ENCODE measurements at places on chromosomes 1 and 21.
A peak's percentile ranks its signal among the peaks of the same experiment; 100 is the strongest.

DNA sequence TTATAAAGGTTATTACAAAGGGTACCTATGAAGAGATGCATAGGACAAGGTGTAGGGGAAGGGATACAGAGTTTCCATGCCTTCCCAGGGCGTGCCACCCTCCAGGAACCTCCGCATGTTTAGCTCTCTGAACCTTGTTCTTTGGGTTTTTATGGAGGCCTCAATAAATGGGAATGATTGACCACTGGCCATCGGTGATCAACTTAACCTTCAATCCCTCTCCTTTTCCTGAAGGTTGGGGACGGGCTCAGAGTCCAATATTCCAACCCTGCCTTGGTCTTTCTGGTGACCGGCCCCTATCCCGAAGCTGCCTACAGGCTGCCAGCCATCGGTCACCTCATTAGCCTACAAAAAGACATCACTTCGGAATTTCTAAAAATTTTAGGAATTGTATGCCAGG, 11.7 kb downstream of the CD244 start:
- DNase-seq = no peak

- peak; percentile 15 for DNase-seq
These were observed 182.2 kb downstream of the DHRS3 start for GRCh38 chr1:12435639-12436344.

- DNase-seq = peak; percentile 20
These were observed at the start of gene SMG7 for GRCh38 chr1:183472488-183473216. Gene SMG7 (plus strand): TSS chr1:183472499. CDS start chr1:183472621, 122 bp downstream.

DNA sequence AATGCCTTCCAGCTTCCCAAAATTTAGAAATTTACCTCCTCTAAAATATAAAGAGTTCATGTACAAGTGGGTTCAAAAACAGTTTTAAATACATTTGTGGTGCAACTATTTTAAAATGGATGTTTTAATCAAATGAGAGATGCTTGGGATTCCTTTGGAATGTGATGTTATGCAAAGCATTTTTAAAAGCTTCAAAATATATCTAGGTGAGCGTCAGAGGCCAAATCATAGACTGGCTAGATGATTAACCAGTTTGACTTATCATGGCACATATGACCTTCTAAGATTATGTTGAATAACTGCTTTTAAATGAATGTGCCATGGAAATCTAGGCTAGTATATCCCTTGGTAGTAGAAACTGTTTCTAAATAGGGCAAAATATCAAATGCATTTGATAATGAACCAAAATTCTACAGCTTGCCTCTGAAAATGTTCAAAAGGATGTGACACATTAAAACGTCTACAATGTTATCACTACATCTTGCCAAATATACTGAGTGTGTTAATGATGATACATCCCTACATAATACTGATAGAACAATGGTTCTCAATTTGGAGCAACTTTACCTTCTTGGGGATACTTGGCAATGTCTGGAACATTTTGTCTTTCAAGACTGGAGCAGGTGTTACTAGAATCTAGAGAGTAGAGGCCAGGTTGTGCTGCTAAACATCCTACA, 650.9 kb upstream of the ADGRL2 start:
- DNase-seq = no peak

DNA sequence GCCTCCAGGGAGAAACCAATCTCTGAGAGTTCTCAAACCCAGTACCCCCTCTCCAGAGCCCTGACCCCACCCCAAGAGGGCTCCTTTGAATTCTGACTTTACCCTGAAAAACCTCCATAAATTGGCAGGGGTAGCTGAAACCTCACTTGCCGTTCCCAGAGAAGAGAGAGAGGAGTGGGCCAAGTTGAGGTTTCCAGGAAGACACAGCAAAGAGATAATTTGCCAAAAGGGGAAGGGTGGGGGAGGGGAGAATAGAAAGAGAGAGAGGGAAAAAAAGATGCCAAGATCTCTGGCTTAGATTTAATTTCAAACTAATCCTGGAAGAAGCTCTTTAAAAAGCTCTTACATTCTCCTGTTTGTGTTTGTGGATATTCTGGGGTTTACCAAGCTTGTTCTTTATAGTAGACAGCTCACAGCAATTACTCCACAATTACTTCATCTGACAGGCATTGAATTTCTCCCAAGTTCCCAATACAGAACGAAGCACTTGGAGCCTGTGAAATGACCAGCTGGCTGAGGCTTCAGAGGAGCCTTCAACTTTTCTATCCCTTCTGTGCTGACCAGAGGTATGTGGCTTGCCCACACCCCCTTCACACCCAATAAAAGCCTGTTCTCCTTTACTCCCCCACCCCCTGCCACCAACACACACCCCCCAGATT, 1.1 kb upstream of the GRHL3 start:
- no peak for DNase-seq

GRCh38 chr1:213744780-213745179, 243.0 kb upstream of the PROX1 start:
- DNase-seq = no peak

- no peak for DNase-seq
These were observed 95.0 kb downstream of the KCND3 start for GRCh38 chr1:111894497-111894896.

- no peak for DNase-seq
These were observed 926 bp upstream of the MRPL55 start for GRCh38 chr1:228109962-228110488.

DNA sequence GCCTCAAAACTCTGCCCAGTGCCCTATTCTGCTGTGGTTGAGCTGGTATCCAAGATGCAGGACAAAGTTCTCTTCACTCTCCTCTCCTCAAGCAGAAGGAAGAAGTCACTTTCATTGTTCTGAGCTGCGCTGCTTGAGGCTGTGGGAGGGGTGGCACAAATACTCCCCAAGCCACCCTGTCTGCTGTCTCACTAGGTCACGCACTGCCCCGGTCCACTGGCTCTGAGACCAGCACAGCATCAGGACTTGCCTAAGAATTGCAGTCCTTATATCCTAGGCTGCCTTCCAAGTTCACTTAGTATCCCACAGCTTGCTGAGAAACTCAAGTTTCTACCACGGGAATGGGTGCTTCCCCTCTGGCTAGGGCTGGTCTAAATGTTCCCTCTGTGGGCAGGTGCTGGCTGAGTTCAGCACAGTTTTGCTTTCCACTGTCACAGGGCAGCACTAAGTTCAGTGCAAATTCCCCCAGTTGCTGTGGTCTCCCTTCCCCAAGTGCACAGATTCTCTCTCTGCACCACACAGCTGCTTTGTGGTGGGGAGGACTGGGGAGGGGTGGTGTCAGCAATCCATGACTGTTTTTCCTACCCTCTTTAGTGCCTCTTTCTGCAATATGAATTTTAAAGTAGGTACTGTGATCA, 32.4 kb downstream of the SLC9C2 start:
- no peak for DNase-seq

GRCh38 chr1:178541829-178542553, 29.1 kb downstream of the TEX35 start:
- peak; percentile 9 for DNase-seq

DNA sequence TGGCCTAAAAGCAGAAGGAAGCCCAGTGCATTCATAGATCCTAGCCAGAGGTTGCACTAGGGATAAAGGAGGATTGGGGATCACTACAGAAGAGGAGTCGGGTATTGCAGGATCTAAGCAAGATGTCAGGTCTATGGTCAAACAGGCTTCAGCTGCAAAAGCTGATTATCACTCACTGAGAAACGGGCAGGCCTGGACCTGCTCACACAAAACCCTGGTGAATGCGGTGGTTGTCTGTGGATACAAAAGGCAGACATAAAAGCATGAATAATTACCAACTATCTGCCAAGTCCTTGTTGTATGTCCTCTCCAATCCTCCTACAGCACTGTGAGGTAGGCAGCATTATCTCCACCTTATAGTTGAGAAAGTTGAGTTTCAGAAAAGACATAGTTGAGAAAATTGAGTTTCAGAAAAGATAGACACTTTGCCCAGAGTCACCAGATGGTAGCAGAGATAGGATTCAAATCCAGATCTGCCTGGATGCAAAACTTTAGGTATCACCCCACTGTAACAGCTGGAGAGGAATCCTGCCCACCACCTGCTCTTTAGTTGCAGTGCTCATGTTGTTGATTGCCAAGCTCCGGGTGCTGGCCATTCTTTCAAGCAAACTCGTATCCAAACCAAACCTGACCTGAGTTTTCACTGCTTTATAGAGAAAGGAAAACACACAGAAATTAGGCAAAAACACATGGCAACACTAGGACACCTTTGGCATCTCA, 49.6 kb upstream of the HOOK1 start:
- no peak for DNase-seq

DNA sequence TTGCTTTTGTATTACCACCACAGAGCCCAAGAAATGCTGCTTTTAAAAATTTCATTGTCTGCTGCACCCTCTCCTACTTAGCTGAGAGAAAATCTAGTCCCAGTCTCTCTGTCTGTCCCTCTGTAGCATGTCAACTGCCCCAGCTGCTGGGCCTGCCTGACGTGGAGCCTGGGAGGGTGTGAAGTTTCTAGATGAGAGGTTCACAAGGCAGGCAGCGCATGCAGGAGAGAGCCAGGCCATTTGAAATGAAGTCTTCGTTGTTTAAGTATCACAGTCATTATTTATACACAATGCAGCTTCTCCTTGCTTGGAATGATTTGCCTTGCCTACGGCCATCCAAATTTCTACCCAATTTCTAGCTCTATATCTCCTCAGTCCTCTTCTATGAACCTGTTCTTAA, 306.8 kb upstream of the PLXNA2 start:
- no peak for DNase-seq

- no peak for DNase-seq
These were observed 9.2 kb upstream of the NGF start for GRCh38 chr1:115347282-115347681.

GRCh38 chr21:26840912-26841311, 4.3 kb downstream of the ADAMTS1 start:
- no peak for DNase-seq

- no peak for DNase-seq
These were observed 406.9 kb upstream of the B3GALT2 start for GRCh38 chr1:193593147-193593885.

DNA sequence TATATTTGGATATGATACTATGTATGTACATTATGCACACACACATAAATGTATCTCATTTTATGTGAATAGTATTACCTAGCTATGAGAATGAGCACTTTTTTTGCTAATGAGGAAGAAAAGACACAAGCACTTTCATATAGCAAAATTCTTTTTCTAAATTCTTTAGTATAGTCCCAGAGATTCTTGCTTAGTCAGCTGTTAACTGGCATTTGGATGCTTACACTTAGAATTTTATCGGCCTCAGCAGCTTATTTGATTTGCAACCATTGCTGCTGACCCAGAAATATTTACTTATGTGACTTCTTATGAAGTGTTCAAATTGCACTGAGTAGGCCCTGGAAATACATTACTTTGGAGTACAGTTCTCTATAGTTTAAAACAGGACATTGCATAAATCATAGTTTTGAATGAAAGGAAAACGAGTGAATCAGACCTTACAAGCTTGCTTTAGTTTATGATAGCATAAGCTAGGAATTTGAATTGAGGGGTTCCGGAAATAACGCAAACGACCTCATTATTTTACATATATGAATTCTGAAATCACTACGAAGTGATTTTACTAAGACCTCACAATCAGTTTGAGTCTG, 653.9 kb upstream of the NEGR1 start:
- no peak for DNase-seq

- no peak for DNase-seq
These were observed 14.0 kb downstream of the C1orf94 start for GRCh38 chr1:34190692-34191091.

DNA sequence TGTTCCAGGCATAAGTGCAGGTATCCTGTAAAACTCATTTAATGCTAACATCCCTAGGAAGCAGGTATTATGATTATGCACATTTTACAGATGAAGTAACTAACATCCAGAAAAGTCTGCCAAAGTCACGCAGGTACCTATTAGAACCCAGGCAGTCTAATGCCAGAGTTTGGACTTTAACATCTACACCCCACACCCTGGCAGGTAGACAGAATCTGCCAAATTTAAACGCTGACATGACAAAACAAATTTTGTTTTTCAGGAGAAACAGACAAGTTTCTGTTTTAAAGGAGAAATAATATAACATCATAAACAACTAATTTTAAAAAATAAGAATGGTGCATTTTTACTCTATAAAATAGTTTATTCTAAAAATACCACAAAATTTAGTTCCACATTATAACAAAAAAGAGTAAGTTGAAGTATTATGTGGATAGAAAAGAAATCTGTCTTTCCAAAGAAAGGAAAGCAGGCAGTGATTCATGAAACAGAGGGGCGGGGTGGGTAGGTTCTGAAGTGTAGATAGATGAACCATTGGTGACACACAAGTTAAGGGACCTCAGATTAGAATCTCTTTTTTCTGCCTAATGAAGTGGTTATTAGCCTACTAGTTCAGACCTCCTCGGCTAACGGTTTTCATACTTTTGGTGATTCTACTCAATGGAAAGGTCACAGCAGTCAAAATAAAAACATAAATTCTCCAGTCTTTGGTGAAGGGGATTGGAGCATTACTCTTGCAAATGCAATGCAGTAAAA, 1.7 kb downstream of the ASPM start:
- no peak for DNase-seq

DNA sequence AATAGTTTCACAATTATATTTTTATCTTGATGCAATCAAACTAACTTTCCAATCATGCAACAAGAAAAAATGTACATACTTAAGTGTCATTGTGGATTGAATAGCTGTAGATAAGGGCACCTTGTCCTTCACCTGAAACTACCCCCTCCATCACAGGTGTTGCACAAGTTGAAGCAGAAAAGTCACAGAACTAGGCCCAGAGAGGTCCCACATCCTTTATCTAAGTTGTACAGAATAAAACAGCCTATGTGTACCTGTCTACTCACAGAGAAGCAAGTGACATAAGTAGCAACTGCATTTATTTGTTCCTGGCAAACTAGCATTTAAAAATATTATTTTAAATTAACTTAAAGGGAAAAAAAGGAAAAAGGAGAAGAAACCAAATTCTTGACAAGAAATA, 256.8 kb downstream of the FAF1 start:
- no peak for DNase-seq

DNA sequence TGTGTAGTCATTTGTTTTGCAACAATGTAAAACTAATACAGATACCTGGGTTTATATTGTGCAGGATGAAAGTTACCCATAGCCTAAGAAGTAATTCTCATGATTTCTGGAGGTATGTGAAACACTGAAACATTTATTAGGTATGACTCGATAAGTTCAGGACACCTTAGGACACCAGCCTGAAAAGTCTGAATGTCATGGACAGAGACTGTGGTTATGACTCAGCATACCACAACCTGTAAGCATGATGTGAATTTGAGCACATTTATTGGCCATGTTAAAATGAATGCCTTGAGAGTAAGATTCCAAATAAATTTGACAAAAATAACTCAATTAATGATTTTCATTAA, 1471.7 kb upstream of the B3GALT2 start:
- DNase-seq = no peak

- DNase-seq = no peak
These were observed 8.2 kb upstream of the IRF2BP2 start for GRCh38 chr1:234617986-234618736.

DNA sequence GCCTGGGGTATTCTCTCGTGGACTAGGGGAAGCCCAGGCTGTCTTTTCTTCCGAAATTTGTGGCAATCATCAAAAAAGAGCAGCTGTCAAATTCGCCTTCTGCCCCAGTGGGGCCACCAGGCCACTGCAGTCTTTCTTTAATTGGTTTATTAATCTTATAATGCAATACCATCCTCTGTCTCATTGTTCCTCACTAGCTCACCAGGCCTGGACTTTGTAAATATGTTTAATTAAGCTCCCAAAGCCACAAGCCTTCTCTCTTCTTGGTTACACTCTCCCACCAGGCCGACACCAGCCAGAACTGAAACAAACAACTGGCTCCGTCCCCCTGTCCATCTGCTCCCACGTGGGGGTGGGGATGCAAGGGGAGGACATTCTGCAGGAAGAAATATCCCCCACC, 22.0 kb upstream of the CAMK1G start:
- no peak for DNase-seq

Measured in activated gamma-delta T cell treated with anti-CD3 and anti-CD28 coated beads, Interleukin-2, amount 50 U/mL, for 16 hours (primary cell).